Activated CD8-positive, alpha-beta memory T cell treated with anti-CD3 and anti-CD28 coated beads, Interleukin-2, amount 50 U/mL, for 4 hours (primary cell): ENCODE measurements at places on chromosomes 5 and 9.

DNA sequence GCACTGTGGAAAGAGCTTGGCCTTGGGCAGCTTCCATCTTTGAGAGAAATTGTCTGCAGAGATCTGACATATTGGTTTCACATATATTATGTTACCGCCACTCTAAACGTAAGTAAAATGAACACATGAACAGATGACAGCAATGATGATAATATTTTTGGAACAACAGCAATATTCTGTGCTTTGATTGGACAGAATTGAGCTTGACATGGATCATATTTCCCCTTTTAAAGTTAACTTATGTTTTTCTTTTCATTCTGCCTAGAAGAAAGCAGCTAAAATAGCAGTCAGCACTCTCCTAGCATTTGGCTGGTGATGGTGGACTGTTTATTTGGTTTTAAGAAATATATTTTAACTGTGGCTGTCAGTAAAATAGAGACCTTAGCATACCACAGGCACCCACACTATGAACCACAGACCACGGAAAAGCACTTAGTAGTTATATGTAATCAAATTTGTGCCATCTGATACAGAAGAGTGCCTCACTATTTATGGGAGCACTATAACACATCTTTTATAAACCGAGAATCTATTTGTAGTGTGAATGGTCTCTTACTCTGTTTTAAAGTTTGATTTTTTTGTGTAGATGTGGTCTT is 1.8 kb upstream of the CFAP95 start:
- DNase-seq, result no peak

DNA sequence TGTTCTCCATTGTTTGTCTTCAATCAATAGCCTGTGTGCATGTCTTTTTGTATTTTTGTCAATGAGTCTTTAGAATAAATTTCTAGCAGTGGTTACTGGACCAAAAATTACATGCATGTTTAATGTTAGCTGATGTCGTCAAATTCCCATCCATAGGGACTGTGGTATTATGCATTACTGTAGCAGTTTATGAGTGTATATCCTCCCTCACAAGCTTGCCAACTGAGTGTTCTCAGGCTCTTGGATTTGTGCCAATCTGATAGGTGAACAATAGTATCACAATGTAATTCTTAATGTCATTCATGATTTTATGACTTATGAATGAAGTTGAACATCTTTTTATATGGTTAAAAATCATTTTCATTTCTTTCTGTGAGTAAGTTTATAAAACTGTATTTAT is 13.0 kb downstream of the SNX24 start:
- no peak for DNase-seq

DNA sequence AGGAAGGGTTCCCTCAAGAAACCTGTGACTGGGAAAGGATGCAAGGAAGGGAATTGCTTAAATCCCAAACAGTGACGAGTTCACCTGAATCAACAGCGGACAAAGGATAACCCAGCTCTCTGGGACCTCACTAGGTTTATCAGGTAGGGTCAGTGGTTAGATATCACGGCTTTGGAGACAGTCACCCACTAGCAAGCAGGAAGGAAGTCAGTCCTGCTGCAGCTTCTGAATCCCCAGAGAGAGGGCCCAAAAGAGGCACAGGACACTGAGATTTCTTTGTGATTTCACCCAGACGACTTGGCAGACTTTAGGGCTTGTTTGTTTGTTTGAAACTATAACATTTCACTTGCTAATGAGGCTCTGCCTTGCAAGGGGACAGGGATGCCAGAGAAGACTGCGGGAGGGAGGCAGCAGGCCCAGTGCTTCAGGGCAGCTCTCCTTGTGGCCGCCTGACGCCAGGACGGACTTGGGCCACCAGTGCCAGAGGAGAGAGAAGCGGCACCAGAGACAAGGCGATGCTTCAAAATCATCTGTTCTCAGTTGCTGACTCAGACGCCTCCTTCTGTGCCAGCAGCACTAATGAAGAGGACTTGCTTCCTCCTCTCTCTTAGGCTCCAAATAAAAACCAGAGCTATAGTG is 275.6 kb upstream of the SLC30A5 start:
- no peak for DNase-seq

GRCh38 chr5:38758774-38759600 is 86.8 kb upstream of the OSMR start:
- no peak for DNase-seq

DNA sequence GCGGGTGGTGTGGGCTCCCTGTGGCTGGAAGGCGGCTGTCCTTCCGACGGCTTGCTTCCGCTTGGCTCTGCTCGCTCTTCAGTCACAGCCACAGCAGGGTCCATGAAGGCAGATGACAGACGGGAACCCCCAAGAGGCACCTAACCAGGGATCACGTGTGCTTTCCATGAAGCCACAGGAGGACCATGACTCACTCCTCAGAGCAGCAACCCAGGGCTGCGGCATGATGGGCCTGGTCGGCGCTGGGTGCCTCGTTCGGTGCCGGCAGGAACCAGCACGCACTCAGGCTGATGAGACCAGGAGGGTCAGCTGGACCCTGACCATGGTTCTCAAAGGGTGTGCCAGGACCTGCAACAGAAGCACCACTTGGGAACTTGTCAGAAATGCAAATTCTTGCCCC is 32.8 kb upstream of the MED10 start:
- DNase-seq, result no peak

DNA sequence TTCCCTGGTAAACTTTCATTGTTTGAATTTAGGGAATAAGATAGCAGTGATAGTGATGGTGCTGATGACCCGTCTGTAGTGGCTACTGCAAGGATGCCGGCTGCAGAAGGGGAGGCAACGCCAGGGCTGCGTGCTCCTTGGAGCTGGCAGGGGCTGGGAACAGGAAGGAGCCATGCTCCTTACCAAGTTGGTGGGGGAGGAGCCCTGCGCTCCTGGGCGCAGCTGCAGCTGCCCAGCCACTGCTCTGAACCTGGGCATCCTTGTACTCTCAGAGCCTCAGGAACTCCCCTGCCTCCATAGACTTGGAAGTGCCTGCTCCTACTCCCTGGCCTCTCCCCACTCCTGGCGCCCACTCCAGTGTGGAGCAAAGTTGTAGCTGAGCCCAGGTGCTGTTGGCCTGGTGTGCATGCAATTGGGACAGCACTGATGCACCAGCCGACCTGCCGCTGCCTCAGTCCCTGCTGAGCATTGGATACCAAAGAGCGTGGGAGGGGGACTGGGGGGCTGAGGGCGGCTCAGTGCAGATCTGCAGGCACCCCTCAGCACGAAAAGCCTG is 585.1 kb upstream of the FAM174A start:
- DNase-seq, result no peak

DNA sequence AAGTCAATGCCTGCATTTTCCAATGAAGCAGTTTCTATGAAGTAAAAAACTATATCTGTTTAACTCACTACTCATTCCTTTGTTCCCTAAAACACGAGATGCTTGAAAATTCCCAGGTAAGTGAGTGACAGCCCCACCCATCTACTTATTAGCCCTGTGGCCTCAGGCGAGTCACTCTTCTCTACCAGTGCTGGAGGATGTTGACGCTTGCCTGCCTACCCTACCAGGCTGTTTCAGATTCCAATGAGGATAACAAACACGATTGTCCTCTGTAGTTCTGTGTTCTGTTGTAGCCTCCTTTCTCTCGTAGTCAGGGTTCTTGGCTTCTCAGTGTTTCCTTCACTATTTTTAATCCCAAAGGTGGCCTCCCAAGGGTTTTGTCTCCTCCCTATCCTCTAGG is 388.8 kb downstream of the KDM4C start:
- no peak for DNase-seq

GRCh38 chr5:65102976-65103711 is 334.4 kb downstream of the CWC27 start:
- DNase-seq, result peak; percentile 51

DNA sequence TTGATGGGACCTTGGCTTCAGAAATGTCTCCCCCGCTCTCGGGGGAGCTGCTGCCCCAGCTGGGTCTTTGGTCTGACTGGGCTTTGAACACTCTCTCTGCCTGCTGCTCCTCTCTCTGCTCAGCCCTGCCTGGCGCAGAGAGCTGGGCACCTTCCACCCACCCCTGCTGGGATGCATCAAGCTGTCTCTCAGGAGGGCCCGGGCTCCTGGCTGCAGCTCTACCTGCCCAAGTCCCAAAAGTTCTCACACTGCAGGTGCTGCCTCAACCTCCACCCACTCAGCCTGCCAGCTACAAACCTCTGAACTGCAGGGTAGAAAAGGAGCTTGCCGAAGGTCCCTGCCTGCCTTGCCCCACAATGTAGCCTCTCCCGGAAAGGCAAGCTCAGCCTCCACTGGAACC is 36.7 kb downstream of the IRX2 start:
- no peak for DNase-seq

DNA sequence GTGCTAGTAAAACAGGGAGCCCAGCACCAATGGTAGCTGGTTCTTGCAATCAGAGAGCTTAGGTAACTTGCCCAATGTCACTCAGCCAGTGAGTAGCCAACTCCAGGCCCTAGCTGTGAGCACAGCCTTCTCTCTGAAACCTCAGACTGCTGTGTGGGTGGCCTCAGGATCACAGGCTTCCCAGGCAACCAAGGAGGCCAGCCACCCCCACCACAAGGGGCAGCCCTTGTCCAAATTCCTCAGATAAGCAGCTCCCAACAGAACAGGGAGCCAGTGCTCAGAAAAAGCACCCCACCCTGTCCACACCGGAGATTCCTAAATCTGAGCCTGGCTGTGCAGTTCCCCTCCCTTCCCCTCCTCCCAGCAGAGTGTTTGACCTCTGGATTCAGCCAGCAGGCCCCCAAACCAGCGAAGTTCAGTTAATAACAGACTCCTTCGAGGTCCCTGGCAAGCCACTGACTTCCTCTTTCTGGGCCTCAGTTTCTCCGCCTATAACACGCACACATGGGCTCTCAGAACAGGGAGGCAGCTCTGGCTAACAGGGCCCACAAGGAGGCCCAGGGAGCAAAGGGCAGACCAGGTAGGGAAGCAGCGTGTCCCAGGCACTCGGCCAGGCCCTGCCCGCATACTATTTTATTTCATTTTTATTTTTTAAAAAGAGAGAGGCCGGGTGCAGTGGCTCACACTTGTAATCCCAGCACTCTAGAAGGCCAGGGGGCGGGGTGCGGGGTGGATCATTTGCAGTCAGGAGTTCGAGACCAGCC is 2.7 kb downstream of the EEIG1 start:
- no peak for DNase-seq

GRCh38 chr5:5384660-5385330 is 37.7 kb upstream of the ICE1 start:
- no peak for DNase-seq

DNA sequence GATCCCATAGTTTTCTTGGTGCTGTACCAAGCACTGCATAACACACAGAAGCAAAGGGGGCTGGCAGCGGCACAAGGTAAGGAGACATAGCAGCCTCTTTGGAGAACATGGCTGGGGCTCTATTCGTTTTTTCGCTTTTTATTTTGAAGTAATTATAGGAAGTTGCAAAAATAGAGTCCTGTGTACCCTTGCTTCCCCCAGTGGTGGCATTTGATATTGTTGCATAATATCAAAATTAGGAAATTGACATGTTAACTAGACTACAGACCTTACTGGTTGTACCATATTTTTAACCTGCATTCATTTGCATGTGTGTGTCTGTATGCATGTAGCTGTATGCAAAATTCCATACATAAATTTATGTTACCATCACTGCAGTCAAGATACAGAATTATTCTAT is 6.6 kb upstream of the UBQLN1 start:
- DNase-seq, result no peak

DNA sequence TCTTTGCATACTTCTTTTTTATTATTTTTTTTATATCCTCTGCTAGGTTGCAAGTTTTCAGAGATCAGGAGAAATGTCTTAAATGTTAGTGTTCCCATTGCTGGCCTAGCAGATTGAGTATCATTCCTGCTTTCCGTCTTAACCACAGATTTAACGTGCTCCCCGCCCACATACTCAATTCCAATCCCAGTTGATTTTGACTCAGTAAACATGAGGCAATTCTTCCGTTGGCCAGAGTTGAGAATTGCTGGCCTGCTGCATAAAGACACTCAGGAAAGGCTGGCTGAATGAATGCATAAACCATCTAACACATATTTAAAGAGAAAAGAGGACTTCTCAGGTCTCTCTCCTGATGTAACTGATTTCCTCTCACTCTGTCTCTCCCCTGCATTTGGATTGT is 46.8 kb upstream of the PLPP6 start:
- DNase-seq, result no peak

DNA sequence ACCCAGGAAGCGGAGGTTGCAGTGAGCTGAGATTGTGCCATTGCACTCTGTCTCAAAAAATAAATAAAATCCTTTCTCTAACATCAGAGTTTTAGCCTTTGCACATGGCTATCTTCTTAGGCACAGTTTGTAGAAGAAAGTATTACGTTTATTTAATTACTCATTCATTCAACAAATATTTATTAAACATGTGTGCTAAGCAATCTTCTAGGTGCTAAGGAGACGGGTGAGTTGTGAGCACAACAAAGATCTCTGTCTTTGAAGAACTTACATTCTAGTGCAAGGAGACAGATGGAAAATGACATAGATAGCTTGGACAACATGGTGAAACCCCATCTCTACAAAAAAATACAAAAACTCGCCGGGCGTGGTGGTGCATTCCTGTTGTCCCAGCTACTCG is 122.3 kb upstream of the MYO10 start:
- no peak for DNase-seq

GRCh38 chr9:14640294-14640693 is 52.9 kb downstream of the ZDHHC21 start:
- DNase-seq, result no peak

DNA sequence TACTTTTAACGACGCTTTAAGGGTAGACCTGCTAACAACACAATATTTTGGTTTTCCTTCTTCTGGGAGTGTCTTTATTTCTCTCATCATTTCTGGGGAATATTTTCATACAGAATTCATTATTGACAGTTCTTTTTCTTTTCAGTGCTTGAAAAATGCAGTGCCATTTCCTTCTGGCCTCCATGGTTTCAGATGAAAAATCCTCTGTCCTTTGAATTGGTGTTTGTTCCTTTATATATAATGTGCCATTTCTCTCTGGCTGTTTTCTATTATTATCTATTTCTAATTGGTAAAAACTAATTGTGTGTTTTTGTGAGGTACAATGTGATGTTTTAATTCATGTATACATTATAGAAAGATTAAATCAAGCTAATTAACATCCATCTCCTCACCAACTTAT is 194.3 kb upstream of the S1PR3 start:
- DNase-seq, result no peak

DNA sequence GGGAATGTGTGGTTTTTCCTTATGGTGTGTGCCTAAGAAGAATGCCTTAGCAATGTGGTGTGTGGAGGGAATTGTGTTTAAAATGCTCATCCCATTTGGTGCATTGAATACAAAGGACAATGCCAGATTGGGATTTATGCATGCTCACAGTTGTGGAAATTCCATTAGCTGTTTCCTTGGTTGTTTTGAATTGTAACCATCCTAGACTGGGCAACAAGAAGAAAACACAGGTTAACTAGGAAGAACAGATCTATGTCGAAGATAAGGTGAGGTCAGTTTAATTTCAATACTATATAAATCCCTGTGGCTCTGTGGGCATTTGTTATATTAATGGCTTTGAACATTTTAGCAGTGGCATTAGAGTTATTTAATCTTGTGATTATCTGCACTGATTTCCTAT is 266.8 kb downstream of the MAT2B start:
- DNase-seq, result no peak

GRCh38 chr5:117207088-117207668 is 632.6 kb upstream of the SEMA6A start:
- no peak for DNase-seq

- no peak for DNase-seq
Measured at GRCh38 chr9:33418090-33418489, 15.7 kb upstream of the AQP7 start.

- no peak for DNase-seq
Measured at GRCh38 chr9:76271755-76272154, 122.5 kb downstream of the RFK start.
